ENCODE measurements at places on chromosomes 12 and 14.

- DNase-seq: no peak
Observed at GRCh38 chr14:74893614-74894091, 11.9 kb downstream of the DLST start.

- no peak for DNase-seq
Observed at GRCh38 chr14:54374117-54374884, 22.5 kb upstream of the CDKN3 start.

DNA sequence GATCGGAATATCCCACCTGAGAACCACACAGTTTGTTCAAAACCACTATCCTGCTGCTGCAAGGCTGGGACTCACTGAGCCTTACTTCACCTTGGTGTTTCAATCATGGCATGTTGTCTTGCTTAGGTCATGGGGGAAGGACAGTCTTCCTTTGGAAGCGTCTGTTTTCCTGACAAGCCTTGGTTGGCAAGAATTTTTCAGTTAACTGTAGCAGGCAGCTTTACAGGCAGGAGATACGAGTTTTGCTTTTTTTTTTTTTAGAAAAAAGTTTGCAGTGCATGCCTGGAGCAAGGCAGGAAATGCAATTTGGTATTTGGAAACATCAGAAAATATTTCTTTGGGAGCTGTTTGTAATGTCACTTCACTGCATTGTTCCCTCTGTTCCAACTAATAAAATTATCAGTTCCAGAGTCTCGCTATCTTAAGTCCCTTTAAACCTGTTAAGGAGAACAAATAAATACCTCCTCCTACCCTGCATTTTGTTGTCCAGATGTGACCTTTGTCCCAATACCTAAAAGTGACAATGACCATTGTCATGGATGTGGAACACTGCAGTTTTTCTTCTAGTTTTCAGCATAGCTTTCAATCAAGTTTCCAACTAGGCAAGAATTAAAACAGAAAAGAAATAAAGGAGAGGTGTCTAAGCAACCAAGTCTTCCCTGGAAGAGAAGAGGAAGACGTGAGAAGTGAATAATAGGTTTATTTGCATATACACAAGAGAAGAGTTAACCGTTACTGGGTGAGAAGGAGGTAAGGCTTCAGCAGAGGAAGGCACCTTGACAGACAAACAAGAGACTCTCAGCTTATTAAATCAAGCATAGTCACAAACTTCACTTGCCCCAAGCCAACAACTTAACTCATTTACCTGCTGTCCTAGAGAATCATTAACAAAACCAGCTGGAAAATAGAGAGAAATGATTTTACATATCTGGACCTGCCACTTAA, 71.4 kb upstream of the ACTN1 start:
- DNase-seq: no peak

GRCh38 chr14:103519837-103520212, 2.8 kb downstream of the CKB start:
- no peak for DNase-seq

DNA sequence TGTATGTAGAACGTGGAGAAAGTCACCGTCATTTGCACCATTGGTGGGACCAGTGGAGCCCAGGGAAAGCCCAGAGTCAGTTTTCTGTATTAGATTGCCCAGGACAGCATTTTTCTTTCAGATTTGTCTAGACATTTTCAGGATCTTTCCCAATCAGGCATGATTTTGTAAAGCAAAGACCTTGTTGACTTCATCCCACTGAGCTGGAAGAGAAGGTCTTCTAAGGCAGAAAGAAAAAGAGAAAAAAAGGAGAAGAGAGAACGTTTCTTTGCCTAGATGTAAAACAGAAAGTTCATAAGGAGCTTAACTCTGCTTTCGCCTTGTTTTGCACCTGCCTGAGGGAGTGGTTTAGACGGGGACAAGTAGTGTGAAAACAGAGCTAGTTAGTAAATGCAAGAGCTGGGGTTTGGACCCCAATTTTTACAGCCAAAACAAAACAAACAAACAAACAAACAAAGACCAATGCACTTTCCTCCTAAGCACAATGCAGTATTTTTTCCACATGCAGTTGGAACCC, 273.1 kb downstream of the ZFP36L1 start:
- DNase-seq: no peak

DNA sequence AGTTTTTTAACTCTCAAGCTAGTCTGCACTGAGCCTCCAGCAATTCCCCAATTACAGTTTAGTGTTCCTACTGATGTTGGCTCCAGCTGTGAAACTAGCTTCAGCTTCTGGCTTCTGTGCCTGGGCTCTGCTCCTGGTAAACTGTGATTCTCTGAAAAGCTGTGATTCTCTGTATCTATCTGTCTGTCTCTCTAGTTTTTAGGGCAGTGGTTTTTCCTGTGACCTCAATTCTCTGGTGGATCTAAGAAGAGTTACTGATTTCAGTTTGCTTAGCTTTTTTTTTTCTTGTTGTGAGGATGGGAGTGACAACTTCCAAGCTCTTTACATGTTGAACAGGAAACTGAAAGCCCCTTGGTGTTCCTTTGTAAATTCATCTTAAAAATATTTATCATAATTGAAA, 3.8 kb upstream of the HIF1A start:
- no peak for DNase-seq

- DNase-seq: no peak
Observed at GRCh38 chr14:35337269-35338255, 45.4 kb downstream of the PSMA6 start.

GRCh38 chr14:95489214-95490137, 27.0 kb downstream of the SYNE3 start:
- no peak for DNase-seq

GRCh38 chr12:112167031-112167461, 41.7 kb downstream of the TRAFD1 start:
- no peak for DNase-seq

DNA sequence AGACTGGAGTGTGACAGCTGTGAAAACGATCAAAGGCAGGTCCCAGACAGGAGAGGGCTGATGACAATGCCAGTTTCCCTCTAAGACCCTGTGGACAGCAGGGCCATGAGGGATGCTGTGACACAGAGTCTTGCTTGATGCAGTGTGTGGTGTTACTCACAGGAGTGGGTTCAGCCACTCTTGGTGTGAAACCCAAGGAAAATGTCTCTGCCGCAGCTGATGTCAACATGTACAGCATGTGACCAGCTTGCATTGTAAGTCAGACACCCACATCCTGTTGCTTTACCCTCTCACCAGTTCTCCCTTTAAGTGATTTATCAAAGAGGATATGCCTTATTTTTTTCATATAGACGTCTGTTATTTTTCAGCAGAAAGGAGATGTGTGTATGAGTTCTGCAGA, 268.6 kb downstream of the BTG1 start:
- DNase-seq: peak; percentile 74

GRCh38 chr12:113072136-113072535, 15.6 kb downstream of the DTX1 start:
- DNase-seq: no peak

DNA sequence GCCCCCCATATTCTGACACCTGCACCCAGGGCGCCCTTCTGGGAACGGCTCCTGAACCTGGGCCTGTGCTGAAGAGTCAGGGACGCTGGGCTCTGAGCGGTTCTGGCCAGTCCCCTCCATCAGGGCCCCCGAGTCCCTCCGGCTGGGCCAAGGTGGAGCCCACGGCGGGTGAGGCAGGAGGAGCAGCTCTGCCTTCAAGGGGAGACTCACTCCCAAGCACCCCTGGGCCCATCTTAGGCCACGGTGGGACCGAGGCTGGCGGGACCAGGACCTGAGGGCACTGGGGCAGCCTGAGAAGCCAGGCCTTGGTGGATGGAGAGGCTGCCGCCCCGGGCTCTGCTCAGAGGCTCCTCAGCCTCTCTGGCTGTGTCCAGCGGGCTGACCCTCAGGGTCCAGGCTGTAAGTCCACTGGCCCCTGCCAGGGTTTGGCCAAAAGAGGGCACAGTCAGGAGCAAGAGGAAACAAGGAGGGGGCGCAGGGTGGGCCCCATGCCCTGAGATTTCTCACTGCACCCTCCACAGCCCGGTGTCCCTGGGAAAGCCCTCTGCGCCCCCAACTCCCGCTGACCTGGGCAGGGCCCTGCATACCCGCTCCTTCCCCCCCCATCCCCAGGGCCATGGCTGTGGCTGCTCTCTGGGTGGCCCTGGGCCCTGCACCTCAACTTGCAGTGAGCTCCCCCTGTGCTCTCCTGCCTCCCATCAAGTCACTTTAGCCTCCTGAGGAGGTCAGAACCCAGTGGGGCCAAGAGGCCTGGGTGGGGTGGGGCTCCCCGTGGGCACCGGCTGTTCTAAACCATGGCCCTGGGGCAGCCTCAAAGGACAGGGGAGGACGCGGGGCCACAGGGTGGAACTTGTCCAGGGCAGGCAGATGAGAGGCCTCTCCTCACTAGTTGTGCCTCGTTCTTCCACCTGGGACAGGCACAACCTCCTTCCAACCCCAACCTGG, 266.4 kb upstream of the SFSWAP start:
- no peak for DNase-seq

GRCh38 chr12:32117316-32117715, 10.7 kb downstream of the BICD1 start:
- no peak for DNase-seq

DNA sequence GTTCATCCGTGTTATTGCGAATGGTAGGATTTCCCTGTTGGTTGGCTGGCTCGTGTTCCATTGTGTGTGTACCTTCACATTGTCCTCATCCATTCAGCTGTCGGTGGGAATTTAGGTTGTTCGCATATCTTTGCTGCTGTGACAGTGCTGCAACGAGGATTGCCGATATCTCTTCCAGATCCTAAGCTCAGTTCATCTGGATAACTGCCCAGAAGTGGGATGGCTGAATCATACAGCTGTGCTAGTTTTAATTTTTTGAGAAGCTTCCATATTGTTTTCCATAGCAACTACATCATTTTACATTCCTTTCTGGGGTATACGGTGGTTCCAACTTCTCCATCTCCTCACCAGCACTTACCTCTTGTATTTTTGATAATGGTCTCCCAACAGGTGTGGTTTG, 292.8 kb upstream of the SFSWAP start:
- DNase-seq: no peak

GRCh38 chr12:76449993-76450392, 101.8 kb upstream of the BBS10 start:
- no peak for DNase-seq

DNA sequence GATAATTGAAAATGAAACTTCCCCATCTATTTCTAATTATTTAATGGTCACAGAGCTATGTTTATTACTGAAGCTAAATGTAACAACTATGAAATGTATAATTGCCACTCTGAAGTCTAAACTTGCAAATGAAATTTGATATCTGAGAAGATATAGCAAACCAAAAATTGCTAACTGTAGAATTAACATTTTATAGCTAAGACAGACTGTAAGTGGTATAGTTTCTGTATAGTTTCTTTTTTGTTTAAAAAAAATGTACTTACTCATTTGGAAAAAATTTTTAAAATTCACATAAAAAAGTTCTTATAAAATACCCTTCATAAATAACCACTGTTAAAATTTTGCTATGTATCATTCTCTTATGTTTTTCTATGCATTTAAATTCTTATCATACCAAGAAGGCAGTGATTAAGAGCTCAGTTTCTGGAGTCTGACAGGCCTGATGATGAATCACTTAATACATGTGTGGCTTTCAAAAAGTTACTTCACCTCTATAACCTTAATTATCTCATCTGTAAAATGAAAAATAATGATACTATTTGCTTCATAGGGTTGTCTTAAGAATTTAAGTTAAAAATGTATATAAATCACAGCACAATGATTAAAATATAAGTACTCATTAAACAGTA, 214.7 kb upstream of the GARIN2 start:
- DNase-seq: no peak

GRCh38 chr12:49346659-49347310, at the start of gene DNAJC22:
TSS of gene DNAJC22 (plus strand) at chr12:49346888. CDS start at chr12:49348873, 1,985 bp downstream.
- DNase-seq: no peak

DNA sequence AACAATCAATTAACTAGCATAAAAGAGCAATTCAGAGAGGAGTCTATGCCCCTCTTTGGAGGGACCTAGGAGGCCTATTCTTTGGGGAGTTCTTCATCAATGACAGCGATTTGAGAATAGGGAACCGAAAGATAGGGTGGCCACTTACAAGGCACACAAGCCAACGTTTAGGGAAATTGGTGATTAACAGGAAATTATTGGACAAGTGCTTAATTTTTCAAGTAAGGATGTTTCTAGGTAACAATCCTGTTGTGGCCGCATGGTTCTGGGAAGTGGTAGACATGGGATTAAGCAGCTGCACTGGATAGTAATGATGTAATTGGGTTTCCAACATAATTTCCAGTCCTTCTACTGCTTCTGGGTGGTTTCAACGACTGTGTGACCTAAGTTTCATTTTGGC, 83.2 kb downstream of the HMGA2 start:
- DNase-seq: no peak

GRCh38 chr12:1916371-1917171, 1.9 kb downstream of the CACNA2D4 start:
- DNase-seq: no peak

GRCh38 chr14:42490536-42490935, 883.9 kb downstream of the LRFN5 start:
- no peak for DNase-seq

GRCh38 chr12:95896846-95897245, 38.1 kb downstream of the SNRPF start:
- DNase-seq: no peak

DNA sequence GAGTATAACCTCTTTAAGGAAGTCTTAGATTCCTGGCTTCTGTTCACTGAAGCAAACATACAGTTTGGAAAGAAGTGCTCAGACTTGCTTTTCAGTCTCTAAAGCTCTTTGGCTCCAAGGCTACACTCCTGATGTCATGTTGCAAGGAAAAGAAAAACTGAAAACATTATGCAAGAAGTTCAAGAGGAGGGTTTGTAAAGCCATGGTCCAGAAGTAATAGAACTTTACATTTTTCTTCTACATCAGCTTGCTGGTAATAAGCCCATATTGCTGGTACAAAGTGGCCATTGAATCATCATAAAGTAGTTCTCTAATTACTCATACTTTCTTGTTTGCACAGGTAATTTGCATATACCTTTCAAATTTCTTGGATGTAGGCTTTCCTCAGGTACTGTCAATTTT, 83.6 kb downstream of the BBS10 start:
- DNase-seq: no peak

- no peak for DNase-seq
Observed at GRCh38 chr12:50222275-50222783, 55.2 kb upstream of the CERS5 start.

- no peak for DNase-seq
Observed at GRCh38 chr12:75964150-75964549, 67.4 kb downstream of the PHLDA1 start.

- DNase-seq: no peak
Observed at GRCh38 chr14:79293482-79294177, 917.7 kb downstream of the DIO2 start.

DNA sequence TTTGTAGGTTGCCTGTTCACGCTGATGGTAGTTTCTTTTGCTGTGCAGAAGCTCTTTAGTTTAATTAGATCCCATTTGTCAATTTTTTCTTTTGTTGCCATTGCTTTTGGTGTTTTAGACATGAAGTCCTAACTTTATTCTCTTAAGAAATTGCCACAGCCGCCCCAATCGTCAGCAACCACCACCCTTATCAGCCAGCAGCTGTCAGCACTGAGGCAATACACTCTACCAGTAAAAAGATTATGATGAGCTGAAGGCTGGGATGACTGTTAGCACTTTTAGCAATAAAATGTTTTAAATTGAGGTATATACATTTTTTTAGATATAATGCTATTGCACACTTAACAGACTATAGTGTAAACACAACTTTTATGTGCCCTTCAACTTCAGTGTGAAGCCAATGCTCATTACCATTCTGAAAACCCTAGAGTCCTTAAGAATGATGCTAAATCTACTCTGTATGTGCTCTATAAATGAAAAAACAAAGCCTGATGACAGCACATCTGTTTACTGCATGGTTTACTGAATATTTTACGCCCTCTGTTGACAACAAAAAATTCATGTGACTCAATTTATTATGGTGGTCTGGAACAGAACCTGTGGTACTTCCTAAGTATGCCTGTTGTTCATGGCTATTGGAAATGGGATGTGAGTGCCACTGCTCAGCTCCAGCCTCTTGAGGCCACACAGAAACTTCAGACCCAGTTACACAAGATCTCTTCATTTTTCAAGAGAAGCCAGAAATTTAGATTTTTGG, 197.4 kb downstream of the DUSP6 start:
- DNase-seq: no peak

Data from NK-92 treated with Interleukin-12 subunit alpha and Interleukin-12 subunit beta, amount 100 ng/mL, for 24 hours (cell line).